Activated CD8-positive, alpha-beta memory T cell treated with anti-CD3 and anti-CD28 coated beads, Interleukin-2, amount 50 U/mL, for 4 hours (primary cell): ENCODE measurements at places on chromosomes 7 and 10.

- DNase-seq: no peak
Measured at GRCh38 chr10:79292026-79292766, 55.1 kb upstream of the PPIF start.

DNA sequence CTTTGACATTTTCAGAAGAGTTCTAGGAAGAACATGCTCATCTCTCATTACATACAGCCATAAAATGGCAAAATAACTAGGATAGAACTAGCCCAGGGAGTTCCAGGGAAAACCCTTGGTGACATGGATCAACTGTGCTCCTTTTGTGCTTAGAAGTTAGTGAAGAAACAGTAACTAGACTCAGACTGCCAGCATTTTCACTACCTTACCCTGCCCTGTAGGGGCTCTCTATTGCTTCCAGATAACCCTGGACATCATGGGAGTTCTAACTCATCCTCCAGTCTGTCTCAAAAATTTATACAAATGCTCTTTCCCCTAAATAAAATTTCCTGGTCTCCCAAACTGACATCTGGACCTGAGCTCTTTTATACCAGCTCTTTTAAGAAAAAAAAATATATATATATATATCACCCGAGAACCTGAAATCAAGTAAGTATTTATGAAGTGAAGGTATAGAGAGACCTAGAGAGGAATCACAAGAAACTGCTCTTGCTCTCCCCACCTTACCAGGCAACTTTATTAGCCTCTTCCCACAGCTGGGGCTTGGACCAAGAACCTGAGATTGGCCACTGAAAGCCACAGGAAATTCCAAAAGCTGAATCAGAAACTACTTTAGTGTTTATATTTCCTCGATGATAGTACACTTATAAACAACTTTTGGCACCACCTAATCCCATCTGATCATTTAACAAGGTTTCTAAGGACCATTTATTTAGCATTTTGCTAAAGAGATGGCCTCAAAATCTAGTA is 101.4 kb downstream of the RELN start:
- DNase-seq: no peak

DNA sequence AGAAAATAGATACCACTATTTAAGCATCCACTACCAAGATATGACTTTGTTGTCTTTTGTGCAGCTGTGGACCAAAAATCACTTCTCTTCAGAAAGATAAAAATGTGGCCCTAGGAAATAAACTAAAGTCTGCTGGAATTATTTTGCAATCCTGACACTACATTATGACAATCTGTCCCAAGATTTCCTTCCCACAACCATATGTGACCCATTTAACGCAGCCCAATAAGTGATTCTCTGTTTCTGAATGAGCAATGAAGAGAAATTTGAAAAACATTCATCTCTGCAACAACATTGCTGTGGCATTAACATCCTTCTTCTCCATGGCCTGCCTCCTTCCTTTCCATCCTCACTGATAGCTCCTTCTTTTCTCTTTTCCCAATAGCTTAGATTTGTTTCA is 212.0 kb downstream of the TSPAN12 start:
- DNase-seq: no peak

DNA sequence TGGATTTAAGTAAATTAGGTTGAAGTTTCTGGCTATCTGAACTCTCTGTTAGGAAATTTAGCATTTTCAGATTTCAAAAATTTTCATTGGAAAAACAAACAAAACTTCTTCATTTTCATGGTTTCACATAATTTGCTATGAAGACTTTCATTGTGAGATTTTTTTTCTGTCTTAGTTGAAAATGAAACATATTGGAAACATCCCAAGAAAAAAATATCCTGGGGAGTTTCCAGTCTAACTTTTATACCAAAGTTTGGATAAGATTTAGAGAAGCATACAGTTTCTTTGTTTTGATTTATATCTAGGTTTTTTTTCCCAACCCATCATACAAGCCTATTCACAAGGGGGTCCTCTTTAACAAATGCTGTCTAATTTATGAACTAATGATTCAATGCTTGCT is 300.5 kb upstream of the SEMA3A start:
- DNase-seq: no peak

DNA sequence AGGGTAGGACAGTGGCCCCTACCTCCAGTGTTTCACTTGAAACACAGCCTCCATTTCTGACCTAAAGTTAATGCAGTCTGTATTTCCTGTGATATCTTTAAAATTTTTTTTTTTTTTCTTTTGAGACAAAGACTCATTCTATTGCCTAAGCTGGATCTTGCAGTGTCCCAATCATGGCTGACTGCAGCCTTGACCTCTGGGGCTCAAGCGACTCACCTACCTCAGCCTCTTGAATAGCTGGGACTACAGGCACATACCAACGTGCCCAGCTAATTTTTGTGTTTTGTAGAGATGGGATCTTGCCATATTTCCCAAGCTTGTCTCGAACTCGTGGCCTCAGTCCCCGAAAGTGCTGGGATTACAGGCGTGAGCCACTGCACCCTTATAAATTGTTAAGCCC is 16.7 kb upstream of the MGAM2 start:
- no peak for DNase-seq

DNA sequence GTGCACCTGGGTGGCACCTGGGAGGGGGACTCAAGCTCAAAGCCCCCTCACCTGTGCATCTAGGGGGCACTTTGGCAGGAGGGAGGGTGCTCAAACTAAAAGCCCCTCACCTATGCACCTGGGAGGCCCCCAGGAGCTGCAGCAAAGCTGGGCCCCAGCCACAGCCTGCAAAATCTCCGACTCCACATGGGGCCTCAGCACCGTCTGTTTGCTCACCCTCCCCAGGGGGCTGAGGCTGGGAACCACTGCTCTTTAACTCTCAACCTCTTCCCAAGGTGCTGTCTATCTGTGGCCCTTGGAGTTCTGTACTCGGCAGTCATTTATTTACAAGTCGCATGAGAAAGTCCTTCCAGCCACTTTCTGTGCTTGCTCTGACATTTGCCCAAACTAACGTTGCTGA is 458.4 kb downstream of the DNAJB6 start:
- no peak for DNase-seq

DNA sequence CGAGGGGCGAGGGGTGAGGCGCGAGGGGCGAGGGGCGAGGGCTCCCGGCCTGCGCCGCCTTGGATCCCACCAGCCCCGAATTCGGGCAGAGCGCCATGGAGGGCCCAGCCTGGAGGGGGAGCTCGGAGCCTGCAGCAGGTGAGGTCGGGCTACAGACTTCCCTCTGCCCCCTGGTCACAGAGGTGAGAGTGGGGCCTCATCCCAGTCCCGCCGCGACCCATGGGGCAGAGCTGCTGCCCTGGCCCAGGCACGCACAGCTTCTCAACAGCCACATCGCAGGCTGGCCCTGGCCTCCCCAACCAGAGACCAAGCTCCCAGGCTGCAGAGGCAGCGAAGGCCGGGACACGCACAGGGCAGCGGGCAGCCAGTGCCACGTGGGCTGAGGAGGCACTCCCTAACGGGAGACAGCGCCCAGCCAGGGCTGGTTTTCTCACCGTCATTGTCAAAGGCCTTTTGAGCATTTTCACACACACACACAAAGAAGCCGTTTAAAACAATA is 191.8 kb downstream of the PTPRN2 start:
- DNase-seq: no peak

GRCh38 chr7:10245406-10245805 is 728.3 kb upstream of the PHF14 start:
- DNase-seq: no peak

- DNase-seq: no peak
Measured at GRCh38 chr10:91409069-91409868, 875 bp upstream of the HECTD2 start.

GRCh38 chr7:29247224-29247962 is 52.8 kb downstream of the CHN2 start:
- DNase-seq: no peak

DNA sequence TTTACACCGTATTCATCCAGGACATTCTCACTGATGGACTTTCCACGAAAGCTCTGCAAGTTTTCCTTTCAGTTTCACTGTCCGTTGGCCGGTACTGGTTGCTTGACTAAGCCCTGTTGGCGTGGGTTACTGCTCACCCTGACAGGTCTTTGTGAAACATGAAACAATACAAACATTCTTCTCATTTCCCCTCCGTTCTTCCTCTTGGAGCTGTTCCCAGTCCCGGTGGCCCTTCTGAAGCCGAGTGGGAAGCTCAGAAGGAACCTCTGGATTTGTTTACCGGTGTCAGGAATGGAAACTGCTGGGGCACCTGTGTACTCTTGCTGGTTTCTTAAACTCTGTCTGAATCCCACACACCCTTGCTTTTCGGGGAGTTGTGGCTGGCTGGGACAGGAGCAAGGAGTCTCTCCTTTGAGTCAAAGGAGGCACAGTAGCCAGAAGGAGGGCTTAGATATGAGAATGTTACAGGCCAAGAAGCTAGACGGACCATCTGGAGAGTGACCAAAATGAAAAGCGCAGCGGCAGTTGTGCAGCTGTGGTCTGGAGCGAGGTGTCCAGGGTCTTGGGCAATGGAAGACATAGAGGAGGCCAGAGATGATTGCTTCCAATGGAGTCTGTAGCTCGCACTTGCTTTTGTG is 45.7 kb downstream of the LYZL2 start:
- no peak for DNase-seq

DNA sequence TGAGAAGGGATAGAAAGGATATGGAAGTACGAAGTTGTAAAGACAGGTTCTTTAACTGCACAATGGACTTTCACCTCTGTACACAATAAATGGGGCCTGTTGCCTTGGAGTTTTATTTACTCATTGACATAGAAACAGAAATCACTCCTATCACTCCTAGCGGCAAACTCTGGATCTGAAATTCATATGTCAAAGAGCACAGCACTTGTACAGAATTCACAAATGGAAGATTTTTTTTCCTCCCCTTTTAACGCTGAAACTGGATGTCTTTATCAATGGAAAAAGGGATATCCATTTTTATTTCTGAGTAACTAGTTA is 18.2 kb downstream of the NT5C3A start:
- no peak for DNase-seq

- DNase-seq: no peak
Measured at GRCh38 chr10:79936625-79937615, 12.0 kb downstream of the SFTPD start.

DNA sequence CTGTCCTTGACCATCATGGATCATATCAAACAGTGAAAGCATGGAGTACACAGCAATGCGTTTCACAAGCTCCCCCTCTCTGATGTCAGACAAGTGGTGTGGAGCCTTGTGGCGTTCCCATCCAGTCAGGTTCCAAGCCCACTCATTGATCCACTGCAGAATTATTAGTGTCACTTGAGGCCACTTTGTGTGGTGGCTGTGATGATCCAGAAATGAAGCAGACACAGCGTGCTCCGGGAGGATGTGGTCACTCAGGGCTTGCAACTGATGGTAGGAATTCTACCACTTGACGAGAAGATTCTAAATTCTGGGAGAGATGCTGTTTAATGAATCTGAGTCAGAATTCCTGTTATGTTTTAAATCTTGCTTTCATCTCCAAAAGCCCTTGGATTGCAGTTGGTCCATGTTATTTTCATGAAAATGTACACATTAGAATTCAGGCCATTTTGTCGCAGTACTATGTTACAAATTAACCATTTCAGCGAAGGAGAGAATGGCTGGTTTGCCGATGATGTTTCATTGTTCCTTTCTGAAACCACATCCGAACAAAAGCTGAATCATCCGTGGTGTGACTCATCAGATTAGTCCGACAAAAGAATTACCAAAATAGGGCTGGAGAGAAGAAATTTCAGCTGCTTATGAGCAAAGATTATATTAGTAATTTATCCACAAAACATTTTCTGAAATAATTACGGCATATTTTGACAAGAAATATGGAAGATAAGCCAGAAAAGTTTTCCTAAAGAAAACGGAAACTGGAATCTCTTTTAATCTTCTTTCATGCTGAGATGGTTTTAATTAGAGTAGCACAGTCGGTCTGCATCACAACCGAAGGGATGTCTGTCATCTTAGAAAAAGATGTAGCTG is 48.1 kb downstream of the INSYN2A start:
- DNase-seq: no peak

DNA sequence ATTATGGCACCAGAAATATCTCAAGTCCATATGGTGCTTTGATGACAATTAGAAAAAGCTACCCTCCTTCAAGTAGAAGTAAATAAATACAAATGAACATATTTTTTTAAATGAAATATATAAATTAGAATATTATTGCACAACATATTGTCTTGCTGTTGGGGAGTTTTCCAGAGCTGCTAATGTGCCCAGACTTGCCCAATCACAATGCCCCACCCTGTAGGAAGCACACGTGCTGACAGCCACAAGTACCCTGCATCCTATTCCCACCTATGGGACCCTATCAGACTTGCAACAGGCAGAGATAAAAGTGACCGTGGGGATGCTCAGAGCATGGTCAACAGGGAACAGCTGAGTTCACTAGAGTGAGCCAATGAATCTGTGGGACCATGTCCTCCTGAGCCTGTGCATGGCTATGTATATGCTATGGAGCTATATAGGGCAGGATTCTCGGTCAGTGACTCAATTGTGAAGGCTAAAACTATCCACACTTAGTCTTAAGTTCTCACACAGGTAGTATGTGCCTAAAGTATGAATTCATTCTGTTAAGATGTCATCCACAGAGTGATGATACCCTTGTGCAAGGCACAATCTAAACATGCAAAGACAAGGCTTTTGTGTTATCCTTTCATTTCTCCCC is 336.0 kb downstream of the HGF start:
- no peak for DNase-seq

DNA sequence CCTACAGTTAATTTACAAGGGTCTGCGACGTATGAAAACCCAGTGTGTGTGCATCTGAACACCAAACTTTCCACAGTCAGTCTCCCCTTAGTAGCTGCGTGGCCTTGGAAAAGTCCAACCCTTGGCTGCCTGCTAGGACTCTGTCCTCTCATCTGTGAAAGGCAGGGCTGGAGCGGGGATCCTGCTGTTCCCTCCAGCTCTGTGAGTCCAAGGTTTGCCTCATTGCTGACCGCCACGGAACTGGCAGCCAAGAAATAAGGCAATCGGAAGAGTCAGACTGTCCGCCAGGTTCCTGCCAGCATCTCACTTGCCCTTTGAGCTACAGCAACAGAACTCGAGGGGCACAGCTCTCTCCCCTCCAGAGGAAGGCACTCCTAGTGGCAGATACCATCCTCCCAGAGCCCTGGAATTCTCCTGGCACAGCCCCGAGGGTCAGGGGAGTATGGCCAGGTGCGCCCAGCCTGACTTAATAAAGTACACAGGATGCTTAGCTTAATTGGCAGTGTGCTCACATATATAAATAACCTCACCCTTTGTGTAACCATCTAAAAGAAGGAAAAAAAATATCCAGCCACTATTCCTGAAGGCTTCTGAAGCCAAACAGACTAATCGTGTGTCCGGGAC is 530.1 kb upstream of the FOXK1 start:
- DNase-seq: no peak

GRCh38 chr7:54932818-54933543 is 85.8 kb upstream of the EGFR start:
- no peak for DNase-seq

GRCh38 chr10:104018471-104018870 is 51.5 kb downstream of the SLK start:
- DNase-seq: no peak

DNA sequence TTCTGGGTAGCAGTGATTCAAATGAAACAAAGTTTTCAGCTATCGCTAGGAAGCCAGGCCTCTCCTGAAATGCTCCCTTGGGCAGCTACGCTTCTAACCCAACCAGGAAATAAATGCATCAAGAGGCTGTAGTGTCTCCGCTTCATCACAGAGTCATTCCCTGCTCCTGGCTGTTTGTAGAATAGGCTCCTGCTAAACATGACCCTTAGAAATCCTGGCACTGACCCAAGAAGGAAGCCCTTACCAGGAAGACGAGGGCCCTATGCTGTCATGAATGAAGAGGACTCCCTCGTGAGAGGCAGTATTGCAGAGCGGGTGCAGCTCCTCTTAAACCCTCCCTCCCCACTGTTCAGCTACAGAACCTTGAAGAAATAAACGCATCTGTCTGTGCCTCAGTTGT is 48.3 kb downstream of the NOD1 start:
- no peak for DNase-seq
